ENCODE measurements at places on chromosomes 4 and X.

GRCh38 chr4:79662651-79663050, 254.6 kb upstream of the GK2 start:
- DNase-seq, result no peak

DNA sequence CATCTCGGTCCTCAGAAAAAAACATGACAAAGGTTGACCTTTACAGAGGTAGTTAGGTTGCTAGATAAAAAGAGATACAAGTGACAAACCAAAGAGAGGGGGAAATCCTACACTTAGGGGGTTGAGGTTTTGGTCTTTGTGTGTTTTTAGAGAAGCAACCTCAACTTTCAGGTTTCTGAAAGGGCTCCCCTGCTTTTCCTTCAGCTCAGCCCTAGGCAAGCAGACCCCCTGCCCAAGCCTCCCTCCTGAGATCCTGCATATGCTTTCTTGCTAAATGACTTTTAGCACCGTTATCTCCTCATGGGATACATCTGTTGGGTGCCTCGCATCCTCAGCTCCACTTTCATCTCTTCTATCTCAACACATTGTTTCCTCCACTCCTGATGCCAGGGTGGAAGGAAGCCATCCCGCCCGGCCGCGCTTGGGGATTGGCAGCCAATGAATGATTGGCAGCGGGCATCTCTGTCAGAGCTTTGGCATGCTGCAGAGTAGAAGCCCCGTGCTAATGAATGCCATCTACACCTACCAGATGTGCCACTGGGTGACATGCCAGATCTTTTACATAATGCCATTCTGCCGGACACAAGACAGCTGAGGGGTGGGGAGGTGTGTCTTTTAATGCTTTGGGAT, 15.0 kb upstream of the PRDM8 start:
- DNase-seq, result no peak

- DNase-seq, result no peak
These were observed 2.7 kb upstream of the MAPK10 start for GRCh38 chr4:86362510-86362909.

DNA sequence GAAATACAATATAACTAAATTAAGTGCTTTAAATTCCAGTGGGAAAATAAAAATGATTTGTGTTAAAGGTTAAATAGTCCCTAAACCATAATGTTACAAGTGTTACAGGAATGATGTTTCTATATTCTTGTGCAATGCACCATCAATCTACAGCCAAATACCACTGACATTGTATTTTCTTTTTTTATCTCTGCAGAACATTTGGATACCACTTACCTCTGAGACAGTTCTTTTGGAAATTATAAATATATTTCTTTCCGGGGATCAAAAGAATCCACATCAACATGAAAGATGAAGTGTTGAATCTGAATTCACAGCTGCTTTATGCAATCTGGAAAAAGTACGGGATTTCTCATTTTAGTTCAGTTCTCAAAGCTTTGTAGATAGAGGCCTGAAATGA, 518.3 kb upstream of the AGA start:
- DNase-seq, result no peak

DNA sequence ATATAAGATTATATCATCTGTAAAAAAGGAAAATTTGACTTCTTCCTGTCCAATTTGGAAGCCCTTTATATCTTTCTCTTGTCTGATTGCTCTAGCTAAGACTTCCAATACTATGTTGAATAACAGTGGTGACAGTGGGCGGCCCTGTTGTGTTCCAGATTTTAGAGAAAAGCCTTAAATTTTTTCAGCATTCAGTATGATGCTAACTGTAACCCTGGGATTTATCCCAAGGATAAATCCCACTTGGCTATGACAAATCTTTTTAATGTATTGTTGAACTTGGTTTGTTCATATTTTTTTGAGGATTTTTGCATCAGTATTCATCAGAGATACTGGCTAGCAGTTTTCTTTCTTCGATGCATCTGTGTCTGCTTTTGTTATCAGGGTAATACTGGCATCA, 217.2 kb upstream of the ARSJ start:
- no peak for DNase-seq

- peak; percentile 28 for DNase-seq
These were observed at the start of the genes DNAAF6 and NUP62CL for GRCh38 chrX:107205770-107206696. DNAAF6 (plus strand) TSS chrX:107206611; CDS start chrX:107212876, 6,265 bp downstream. NUP62CL (minus strand) TSS chrX:107206433; CDS start chrX:107175146, 31,287 bp downstream.
